Right lung (tissue), 10 donors: ENCODE measurements at places on chromosomes 2 and 18. TPM values are rescaled to one million over a fixed set of nuclear protein-coding genes. Genes with fewer than 3 reads are reported as not detected.

The ATP6V1C2 gene
- polyA plus RNA-seq = 2.5 TPM

DNA sequence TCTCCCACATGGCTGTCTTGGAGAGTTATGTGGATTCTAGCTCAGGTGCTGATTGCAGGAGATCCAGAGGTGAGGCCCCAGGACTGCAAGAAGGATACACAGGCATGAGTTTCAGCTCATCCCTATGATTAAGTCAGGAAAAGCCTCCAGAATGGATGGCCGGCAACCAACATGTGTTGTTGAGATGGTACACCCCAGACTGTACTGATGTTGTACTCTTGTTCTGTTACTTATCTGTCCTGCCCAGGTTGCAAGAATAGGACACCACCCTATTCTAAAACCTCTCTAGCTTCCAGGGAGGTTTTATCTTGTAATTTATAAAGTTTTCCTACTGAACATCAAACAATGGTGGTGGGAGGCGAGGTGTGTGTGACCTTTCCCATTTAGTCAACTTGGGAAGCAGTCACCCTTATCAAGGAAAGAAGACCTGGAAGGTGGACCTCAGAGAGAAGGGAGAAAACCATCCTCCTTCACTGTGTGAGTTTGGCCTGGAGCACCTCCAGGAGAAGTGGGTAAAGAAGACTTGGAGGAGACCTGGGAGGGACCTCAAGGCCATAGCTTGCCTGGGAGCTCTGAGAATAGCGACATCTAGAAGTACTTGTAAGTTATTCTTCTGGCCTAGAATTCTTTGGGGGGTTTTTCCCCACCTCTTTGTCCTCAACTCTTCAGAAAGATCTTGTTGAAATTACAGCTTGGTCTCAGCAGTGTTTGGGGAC, 8.6 kb downstream of the FAM124B start:
- DNase-seq = no peak

The EGR4 gene
- polyA plus RNA-seq = not detected

GRCh38 chr2:139480161-139480650, 700.0 kb upstream of the NXPH2 start:
- no peak for DNase-seq

- DNase-seq = no peak
Measured at GRCh38 chr2:183666031-183666430, 541.8 kb downstream of the NUP35 start.
